ENCODE measurements at places on chromosomes 12 and 14.

DNA sequence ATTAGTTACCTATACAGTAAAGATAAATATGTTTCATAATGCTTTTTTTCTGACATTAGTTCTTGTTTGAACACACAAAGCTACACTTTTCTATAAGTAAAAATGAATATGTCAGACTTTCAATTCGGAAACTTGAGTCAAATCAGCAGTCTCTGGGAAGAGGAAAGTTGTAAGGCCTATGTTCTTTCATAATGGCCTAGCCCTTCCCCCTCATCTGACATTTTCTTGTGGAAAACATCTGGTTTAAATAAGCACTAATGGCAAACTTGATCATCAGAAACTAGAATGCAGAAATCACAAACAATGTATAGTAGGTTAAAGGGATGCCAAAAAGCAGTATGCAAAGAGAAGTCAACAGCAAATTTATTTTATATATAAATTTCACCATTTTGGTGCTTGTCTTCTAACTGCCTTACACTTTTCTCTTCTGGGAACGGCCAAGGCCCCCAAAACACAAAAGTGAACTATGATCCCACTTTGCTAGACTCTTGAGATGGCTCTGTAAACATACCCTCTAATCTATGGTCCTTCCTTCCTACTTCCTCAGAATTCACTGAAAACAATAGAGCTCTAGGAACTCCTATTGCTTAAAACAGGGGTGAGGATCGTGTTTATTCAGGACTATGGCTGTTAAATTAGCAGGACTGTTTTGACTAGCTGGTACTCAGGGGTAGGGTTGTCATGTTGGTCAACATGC is 444.1 kb downstream of the RAD51B start:
- DNase-seq = no peak

DNA sequence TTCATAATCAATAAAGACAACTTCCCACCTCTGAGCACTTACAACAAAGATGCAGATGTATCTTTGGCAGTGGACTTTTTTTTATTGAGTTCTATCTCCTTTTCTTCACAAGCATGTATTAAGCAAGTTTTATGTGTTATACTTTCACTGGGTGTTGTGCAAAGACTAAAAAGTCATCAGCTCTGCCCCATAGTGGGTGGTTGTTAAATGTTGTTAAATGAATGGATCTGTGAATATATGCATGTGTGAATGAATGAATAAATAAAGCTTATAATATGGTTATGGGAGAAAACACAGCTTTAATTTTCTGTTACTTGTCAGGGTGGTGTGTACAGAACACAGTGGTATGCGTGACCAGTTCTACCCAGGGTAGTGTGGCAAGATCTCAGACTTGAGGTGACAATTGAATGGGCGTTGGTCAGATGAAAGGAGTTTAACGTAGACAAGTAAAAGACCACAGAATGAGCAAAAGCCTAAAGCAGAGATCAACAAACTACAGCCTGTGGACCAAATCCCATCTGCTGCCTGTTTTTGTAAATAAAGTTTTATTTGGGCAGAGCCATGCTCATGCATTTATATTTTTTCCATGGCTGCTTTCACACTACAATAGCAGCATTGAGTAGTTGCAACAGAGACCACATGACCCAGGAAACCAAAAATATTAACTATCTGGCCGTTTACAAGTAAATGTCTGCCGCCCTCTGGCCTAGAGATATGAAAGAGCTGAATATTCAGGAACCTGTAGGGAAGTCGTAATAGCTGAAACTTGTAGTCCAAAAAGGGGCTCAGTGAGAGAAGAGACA is 207.4 kb upstream of the EEA1 start:
- no peak for DNase-seq

DNA sequence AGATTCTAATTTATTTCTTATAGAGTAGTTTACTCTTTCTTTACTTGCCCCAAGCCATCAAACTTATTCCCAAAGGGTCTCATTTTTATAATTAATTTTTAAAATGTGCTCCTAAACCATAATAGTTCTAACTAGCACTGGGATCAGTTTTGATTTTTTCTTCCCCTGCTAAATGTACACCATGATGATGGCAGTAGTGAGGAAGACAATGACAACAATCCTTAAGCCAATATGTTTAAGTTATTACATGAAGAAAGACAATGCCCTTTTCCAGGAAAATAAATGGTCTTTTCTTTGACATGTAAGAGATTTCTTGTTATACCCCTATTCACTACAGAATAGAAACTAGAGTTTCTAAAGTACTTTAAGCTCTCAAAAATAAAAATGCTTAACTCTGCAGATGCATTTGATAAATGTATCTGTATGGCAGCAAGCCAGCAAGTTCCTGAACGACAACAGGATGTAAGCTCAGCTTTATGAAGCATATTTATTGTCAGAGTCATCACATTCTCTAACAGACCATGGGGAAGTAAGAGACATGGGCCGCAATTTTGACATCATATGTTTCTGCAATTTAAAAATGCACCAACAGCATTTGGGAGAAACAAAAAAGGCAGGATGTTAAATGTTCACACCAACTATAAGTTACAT is 36.0 kb upstream of the SNX6 start:
- DNase-seq = no peak

DNA sequence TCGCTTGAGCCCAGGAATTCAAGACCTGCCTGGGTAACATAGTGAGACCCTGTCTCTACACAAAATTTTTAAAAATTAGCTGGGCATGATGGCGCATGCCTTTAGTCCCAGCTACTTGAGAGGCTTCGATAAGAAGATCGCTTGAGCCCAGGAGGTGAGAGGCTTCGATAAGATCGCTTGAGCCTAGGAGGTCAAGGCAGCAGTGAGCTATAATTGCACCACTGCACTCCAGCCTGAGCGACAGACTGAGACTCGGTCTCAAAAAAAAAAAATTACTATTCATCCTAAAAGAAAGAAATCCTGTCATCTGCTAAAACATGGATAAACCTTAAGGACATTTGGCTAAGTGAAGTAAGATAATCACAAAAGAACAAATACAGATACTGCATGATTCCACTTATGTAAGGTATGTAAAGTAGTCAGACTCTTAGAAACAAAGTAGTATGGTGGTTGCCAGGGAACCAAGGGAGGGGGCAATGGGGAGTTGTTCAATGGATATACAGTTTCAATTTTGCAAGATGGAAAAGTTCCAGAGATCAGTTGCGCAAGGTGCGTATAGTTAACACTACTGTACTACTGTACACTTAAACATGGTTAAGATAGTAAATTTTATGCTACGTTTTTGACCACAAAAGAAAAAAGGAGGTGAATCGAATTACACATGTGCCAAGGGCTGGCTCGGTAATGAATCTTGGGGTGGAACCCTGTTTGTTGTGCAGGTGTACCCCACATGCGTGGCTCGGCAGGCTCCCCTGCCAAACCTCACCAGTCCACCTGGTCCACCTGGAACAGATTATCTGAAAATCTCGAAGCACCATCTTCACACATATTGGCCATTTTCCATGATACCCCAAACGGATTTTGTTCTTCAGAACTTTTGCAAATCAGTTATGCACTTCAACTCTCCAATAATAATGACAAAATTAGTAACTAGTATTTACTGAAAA is 18.3 kb upstream of the ATP2A2 start:
- DNase-seq = no peak

DNA sequence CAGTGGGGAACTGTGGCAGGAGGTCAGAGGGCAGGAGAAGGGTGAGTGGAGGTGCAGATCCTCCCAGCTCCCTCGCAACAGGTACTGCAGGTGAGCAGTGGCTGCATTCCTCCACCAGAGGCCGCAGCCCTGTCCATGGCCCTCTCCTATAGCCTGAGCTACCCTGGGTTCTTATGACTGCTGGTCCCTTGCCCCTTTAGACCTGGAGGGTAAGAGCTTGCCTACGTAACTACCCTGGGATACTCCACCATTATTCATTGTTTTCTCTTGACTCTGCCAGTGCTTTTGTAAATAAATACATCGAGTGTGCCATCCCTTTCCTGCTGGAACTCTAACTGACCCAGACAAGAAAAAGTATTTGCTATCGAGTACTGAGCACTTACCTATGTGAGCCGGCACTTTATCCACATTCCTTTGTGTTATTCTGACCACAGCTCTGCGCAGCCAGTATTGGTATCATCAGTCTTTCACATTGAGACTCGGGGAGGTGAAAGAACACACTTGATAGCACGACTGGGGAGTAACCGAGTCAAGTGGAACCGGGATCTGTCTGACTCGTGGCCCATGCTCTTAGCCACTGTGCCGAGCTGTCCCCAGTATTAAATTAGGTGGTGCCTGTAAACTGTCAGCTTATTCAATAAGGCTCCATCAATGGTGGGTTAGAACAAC is 38.5 kb downstream of the LTBP2 start:
- no peak for DNase-seq
